Right ventricle myocardium inferior (tissue), 1 donor: ENCODE measurements at places on chromosomes 4 and X.

DNA sequence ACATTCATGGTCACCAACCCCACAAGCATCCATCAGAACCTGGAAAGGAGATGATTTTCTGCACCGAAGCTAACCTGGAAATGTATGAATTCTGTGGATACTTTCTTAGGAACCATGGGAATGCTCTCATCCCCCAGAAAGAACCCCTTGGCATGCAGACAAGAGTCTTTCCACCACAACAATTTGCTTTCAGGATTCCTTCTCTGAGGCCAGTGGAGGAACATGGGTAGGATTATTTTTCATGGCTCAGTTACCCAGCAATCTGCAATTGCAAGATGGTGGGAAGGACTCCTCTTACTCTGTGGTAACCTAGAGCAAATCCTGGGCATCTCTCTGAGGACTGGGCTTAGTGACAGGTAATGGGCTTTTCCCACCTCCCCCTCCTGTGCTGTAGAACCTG lies 131.9 kb upstream of the MSX1 start:
- DNase-seq: no peak

DNA sequence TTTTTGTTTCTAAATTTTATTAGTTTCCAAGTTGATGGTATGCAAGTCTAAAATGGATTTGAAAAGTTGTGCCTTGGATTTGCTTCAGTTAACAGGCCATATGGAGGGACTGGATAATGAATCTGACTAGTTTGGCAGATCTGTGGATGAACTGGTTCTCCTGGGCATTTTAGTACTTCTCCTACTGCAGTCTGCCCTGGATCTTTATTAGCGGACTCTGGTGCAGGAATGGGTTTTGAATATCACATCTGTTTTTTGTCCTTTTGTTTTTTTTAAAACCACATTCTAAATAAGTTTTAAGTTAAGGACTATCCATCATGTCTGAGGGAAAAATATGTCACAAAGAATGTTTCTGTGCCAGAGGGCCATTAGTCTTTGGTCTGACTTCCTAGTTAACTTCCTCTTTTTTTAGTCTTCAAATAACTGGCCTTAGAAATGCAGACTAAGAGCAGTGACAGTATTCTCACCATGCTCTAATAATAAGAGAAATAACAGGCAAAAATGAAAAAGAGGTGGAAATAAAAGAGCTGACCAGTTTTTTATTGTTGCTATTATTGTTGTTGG lies 13.9 kb upstream of the DCK start:
- DNase-seq: no peak

- no peak for DNase-seq
Measured at GRCh38 chr4:59831746-59832145, 1368.4 kb upstream of the ADGRL3 start.

GRCh38 chr4:127604949-127605709 lies 27.6 kb upstream of the INTU start:
- DNase-seq: no peak

GRCh38 chr4:64464581-64464980 lies 55.3 kb upstream of the TECRL start:
- DNase-seq: no peak

DNA sequence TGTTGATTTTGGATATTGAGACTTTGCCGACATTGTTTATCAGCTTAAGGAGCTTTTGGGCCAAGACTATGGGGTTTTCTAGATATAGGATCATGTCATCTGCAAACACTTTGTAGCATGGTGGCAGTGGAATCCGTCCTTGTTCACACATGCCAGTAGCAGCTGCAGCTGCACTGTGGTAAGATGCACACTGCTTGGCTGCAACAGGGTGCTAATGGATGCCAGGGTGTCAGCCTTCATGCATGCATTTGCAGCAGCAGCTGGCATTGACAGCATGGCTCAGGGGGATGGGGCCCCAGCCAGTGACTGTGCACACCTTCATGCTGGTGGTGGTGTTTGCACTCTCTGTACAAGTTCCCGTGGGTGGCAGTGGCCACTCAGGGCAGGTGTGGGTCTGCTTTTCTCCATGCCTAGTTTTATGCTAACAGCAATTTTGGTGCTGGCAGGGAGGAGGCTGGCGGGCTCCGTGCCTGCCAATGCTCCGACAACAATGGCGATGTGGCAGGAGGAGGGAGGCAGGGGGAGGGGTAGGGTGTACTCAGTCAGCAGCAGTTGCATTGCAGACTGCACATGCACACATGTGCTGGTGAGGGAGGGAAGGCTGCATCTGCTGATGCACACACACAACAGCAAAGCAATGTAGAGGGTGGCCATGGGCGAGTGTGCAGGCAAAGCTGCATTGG lies 37.5 kb downstream of the BEX3 start:
- DNase-seq: no peak

GRCh38 chr4:109947457-109947856 lies 34.8 kb downstream of the EGF start:
- DNase-seq: no peak

- DNase-seq: no peak
Measured at GRCh38 chrX:130444641-130445336, 43.0 kb downstream of the RBMX2 start.
